ENCODE measurements at places on chromosomes 11 and 22. TPM values are rescaled to one million over a fixed set of nuclear protein-coding genes. Genes with fewer than 3 reads are reported as not detected.

The MCHR1 gene
- not detected for total RNA-seq

The GRIA4 gene
- total RNA-seq, result not detected

The SSH3 gene
- total RNA-seq, result 4.6 TPM

The KCNE3 gene
- not detected for total RNA-seq

The TRPC6 gene
- not detected for total RNA-seq

GRCh38 chr11:64148917-64149617 is 16.8 kb downstream of the MACROD1 start:
- no peak for DNase-seq

The TSGA10IP gene
- total RNA-seq, result not detected

DNA sequence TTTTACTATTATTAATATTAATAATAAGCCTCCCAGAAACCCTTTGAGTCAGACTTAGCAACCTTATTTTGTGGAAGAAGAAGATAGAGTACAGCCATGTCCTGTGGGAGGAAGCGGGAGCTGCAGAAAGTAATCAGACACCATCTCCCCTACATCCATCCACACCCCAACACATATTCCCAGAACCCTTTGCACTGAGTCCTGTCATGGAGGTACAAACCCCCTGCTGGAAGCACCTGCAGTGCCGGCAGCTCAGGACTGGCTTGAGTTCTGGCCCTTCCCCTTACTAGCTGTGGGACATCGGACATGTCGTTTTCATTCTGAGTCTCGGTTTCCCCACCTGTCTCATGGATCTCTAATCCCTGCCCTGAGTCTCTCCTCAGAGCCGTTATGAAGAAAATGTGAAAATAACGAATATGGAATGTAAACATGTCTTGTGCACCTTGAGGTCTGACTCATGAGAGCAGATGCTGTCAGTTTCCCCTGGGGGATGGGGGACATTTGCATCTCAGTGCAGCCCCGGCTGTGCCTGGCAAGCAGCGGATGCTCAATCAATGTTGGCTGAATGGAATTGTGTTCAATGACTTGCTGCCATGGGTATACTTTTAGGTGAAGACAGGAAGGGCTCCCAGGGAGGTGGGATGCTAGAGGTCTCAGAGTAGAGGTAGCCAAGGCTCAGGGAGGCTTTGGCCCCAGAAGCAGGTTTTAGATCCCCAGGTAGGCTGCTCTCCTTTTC is 45.4 kb downstream of the TP53I11 start:
- DNase-seq, result no peak

- DNase-seq, result no peak
Measured at GRCh38 chr11:15988016-15988550, 368.3 kb downstream of the SOX6 start.

- DNase-seq, result no peak
Measured at GRCh38 chr11:41895081-41895480, 435.6 kb upstream of the LRRC4C start.

DNA sequence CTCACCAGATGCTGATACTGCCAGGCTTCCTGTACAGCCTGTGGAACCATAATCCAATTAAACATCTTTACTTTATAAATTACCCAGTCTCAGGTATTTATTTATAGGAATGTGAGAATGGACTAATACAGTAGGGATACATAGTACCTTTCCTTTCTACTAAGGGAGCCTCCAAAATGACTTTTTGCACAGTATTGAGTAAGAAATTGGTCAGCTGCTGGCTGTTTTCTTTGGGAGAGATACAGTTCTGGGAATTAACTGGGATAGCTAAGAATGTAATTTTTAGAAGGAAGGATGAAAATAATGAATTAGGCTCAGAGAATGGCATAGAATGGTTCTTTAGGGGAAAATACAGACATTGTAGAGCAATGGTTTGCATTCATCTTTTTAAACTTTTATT is 426.0 kb upstream of the DDI1 start:
- no peak for DNase-seq

DNA sequence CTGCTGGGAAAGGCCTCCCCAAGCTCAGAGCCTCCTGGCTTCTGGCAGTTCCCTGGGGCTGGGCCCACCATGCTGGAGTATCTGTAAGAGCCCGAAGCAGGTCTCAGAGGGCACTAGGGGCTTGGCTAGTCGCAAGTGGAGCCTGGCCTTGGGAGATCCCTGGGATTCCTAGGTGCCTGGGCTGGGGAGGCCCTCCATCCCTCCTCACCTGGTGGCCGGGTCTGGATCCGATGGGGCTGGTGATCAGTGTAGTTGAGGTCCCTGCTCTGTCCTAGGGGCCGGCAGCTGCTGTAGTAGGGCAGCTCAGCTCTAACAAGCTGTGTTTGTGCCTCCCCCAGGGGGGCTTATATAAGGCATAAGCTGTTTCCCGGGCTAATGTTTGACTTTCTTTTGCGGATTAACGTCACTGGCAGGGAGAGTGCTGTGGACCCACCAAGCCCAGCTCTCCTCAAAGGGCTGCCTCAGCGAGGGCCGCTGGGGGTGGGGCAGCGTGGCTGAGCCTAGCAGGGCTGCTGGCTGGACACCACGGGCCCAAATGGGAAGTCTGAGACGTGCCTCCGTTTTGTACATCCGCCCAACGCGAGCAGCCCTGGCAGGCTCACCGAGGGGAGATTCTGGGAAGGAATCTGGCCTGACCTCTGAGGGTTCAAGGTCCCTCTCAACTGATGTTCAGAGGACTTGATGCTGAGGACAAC is at the start of gene SLC22A8:
SLC22A8 (minus strand) TSS at position 321 of the 695 bp plus-strand sequence. CDS start 883 bp downstream, outside the sequence.
- no peak for DNase-seq

The VPS51 gene
- 108 TPM for total RNA-seq

- no peak for DNase-seq
Measured at GRCh38 chr11:78869293-78869692, 294.6 kb upstream of the NARS2 start.

GRCh38 chr11:94647926-94648325 is 80.8 kb downstream of the PIWIL4 start:
- DNase-seq, result no peak

- DNase-seq, result no peak
Measured at GRCh38 chr22:33741025-33741424, 179.3 kb downstream of the LARGE1 start.

The KRTAP5-11 gene
- not detected for total RNA-seq

DNA sequence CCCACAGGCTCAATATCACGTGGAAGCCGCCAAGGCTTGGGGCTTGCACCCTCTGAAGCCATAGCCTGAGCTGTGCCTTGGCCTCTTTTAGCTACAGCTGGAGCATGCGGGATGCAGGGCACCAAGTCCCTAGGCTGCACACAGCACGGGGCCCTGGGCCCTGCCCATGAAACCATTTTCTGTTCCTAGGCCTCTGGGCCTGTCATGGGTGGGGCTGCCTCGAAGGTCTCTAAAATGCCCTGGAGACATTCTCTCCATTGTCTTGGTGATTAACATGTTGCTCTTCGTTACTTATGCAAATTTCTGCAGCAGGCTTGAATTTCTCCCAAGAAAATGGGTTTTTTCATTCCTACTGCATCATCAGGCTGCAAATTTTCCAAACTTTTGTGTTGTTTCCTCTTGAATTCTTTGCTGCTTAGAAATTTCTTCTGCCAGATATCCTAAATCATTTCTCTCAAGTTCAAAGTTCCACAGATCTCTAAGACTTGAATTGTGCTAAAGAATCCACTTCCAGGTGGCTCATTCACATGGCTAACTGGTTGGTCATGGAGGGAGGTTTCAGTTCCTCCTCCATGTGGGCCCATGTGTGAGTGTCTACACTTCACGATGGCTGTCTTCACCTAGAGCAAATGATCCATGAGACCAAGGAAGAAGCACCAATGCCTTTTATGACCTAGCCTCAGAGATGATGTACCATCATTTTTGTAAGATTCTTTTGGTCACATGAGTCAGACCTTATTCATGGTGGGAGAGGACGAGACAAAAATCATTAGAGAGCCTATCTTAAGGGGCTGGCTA is 7.4 kb upstream of the CREBZF start:
- no peak for DNase-seq

DNA sequence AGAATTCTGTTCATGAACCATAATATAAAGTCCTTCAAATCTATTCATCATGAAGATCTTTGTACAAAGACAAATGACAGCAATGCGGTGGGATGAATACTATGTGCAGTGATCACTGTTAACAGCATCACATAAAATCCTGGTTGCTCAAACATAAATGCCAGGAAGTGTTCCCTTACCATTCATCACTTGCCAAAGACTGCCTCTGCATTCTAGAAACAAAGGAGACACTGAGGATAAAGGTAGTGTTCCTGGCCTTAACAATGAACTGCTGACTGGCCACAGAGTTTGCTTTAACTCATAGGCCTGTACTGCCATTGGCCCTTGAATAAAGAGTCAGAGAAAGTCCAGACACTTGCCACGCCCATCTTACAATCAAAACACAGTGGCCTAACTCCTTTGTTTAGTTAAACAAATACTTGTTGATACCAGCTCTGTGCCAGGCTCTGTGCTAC is 29.5 kb downstream of the C2CD3 start:
- no peak for DNase-seq

The C11orf42 gene
- total RNA-seq, result not detected
